ENCODE measurements at places on chromosomes 4 and X.

GRCh38 chrX:136094962-136095361 lies 52.4 kb upstream of the FHL1 start:
- no peak for DNase-seq

DNA sequence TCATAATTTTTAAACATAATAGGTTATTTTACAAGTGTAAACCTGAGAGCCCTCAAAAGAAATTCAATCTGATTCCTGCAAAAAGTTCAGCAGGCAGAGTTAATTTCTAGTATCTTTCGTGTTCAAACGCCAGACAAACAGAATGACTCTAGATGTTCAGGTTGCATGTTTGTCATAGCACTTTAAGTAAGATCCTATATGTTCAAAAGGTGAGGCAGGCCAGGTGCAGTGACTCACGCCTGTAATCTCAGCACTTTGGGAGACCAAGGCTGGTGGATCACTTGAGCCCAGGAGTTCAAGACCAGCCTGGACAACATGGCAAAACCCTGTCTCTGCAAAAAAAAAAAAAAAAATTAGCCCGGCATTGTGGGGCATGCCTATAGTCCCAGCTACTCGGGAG lies 1.1 kb upstream of the RASSF6 start:
- DNase-seq: no peak

GRCh38 chr4:110480746-110481271 lies 4.9 kb downstream of the ENPEP start:
- DNase-seq: no peak

- no peak for DNase-seq
Observed at GRCh38 chr4:94216394-94216793, 8.7 kb downstream of the SMARCAD1 start.

- DNase-seq: no peak
Observed at GRCh38 chr4:163448540-163449203, 24.9 kb downstream of the TKTL2 start.

- DNase-seq: no peak
Observed at GRCh38 chr4:78005086-78005485, 52.0 kb upstream of the FRAS1 start.

GRCh38 chr4:173231916-173232315 lies 63.3 kb downstream of the GALNT7 start:
- DNase-seq: no peak

DNA sequence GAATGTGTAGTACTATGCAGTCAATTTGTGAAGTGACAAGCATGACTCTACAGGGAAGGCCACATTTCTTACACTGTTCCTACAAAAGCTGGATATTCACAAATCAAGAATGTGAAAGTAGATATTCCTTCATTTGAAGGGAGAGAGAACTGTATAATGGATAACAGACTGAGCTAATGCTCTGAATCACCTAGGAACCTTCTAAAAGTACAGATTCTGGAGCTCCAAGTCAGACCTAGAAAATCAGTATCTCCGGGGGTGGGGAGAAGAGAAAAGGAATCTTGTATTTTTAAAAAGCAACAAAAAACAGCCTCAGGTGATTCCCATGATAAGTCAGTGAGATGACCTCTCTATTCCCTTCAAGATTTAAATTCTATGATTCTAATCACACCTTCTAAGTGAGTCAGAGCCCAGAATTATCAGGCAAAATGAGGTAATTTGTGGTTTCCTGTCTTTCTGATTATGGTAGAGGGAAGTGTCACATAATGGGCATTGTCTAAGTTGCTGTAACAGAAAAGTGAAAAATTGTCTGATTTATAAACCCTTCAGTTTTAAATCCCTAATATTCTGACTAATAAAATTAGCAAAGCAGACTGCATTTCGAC lies 80.9 kb downstream of the IL21 start:
- no peak for DNase-seq

- no peak for DNase-seq
Observed at GRCh38 chr4:148076964-148077363, 345.1 kb downstream of the ARHGAP10 start.

GRCh38 chr4:145482209-145483037 lies 770 bp downstream of the SMAD1 start:
- peak; percentile 52 for DNase-seq

- DNase-seq: no peak
Observed at GRCh38 chr4:130080872-130081451, 985.0 kb downstream of the C4orf33 start.

- no peak for DNase-seq
Observed at GRCh38 chrX:118623062-118623461, 104.3 kb upstream of the IL13RA1 start.

DNA sequence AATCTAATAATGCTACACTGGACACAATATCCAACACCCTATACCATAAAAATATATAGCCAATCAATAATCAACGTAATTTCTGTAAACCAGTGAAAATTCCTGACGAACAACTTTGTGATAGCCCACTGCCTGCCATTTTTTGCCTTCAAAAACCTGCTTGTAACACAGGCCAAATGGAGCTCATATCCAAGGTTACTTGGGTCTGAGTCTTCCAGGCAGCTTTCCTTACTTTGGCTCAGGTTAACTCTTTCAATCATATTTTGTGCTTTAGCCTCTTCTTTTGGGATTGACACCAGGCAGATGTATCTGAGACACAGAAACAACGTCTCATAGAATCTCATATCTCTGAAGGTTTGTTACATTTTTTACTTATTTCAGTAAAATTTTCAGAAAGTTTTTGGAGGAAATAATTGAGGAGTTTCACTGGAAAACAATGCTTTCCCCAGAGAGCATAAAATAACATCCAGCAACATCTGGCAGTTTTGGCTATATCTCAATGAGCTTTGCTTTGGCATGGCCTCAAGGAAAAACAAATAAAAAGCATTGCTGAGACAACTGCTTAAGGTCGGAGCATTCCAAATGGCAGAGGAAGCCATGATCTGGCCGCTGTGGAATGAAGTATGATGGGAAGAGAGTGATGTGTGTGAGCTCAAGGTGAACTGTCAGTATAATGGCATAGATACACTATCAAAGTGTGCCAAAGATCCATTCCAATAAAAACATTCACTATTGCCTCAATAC lies 162.9 kb upstream of the SPIN4 start:
- DNase-seq: no peak

- no peak for DNase-seq
Observed at GRCh38 chr4:76803522-76803921, 94.4 kb downstream of the SOWAHB start.

- no peak for DNase-seq
Observed at GRCh38 chr4:27592738-27593137, 732.1 kb downstream of the STIM2 start.

DNA sequence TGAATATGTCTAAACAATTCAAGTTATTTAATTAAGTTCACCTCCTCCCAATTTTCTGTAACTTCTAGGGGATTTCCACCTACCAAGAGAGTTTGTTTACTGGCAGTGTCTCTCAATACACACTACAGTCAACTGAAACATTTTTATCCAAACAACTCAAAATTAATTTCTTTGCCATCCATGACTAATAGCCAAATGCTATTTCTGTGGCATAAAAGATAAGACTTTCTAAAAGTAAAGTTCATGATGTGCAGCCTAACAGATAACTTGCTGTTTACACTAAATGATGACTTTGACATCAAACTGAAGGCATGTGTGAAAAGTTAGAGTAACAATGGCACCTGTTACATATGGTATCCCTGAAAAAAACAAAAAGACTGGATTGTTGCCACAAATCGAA lies 7.3 kb downstream of the TAB3 start:
- no peak for DNase-seq

Data from stimulated activated CD8-positive, alpha-beta memory T cell treated with anti-CD3 and anti-CD28 coated beads, Interleukin-7, amount 100 ng/mL, for 24 hours (primary cell).